Lung microvascular endothelial cell (primary cell): ENCODE measurements at places on chromosomes 2 and 18. TPM values are rescaled to one million over a fixed set of nuclear protein-coding genes. Genes with fewer than 3 reads are reported as not detected.

DNA sequence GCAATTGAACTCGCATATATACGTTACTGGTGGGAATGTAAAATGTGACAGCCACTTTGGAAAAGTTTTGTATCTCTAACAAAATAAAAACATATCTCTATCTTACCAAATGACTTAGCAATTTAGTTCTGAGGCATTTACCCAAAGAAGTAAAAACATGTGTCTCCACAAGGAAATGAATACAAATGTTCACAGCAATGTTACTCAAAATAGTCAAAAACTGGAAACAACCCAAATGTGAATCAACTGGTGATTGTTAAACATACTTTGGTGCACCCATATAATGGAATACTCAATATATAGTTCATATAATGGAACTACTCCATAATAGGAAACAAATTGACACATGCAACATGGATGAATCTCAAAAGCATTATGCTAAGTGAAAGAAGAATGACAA lies 70.4 kb upstream of the DNER start:
- DNase-seq, result peak; percentile 7

GRCh38 chr2:137913169-137913568 lies 51.1 kb upstream of the HNMT start:
- no peak for DNase-seq

DNA sequence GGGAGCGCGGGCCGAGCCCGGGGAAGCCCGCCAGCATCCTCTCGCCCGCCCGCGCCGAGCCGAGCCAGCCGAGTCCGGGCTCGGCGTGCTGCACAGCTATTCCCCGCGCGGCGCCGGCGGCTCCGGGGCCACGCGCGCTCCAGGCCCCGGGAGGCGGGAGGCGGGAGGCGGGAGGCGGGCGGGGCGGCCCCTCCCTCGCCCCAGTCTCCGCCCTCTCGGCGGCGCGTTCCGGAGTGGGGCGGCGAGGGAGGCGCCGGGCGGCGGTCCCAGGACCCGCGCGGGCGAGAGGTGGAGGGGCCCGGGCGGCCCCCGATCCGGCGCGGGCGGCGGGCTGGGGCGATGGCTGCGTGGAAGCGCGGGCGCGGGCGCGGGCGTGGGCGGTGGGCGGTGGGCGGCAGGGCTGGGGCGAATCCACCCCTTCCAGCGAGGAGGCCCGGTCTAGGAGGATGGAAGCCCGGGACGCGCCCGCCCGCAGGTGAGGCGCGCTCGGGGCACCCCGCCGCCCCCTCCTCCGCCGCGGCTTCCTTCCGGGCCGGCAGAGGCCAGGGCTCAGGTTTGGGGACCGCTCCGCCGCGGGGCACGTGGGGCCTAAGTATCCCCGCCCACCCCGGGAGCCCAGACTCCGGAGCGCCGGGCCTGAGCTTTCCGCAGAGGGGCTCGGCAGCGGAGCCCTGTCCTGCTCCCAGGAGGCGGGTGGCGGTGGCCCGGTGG lies at the start of gene ADCY3:
Gene ADCY3, minus strand, starts transcription at position 140 of the 711 bp plus-strand sequence. CDS start 1,250 bp downstream, outside the sequence.
- DNase-seq, result peak; percentile 58

The ST8SIA3 gene
- total RNA-seq, result not detected in 2 replicates

DNA sequence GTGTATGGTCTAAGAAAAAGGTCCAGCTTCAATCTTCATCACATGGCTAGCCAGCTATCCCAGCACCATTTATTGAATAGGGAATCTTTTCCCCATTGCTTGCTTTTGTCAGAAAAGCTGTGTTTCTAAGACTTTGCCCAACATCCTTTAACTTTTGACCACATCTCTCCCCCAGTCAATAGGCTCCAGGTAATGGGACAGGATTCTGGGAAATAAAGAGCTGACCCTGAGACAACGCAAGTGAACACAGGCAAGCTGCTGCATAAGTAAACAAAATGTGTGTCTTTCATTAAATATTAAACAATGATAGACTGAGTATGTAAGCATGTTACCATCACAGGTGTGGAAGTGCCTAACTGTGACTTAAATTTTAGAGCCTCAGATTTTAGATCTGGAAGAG lies 23.0 kb downstream of the FAM110C start:
- no peak for DNase-seq

GRCh38 chr2:130823886-130824491 lies 12.7 kb upstream of the ARHGEF4 start:
- no peak for DNase-seq

The FAM237A gene
- total RNA-seq, result not detected in 2 replicates

- DNase-seq, result peak; percentile 59
Measured at GRCh38 chr18:49639643-49640391, 78.0 kb downstream of the LIPG start.
